Activated CD4-positive, alpha-beta T cell treated with anti-CD3 and anti-CD28 coated beads, Interleukin-10, Interleukin-2, amounts not matched to agents 100 ng/mL and 50 ng/mL, durations not matched to agents 16 hours and 8 hours (primary cell): ENCODE measurements at places on chromosomes 5 and 9.

GRCh38 chr9:8106362-8106761 is 306.8 kb upstream of the DMAC1 start:
- no peak for DNase-seq

DNA sequence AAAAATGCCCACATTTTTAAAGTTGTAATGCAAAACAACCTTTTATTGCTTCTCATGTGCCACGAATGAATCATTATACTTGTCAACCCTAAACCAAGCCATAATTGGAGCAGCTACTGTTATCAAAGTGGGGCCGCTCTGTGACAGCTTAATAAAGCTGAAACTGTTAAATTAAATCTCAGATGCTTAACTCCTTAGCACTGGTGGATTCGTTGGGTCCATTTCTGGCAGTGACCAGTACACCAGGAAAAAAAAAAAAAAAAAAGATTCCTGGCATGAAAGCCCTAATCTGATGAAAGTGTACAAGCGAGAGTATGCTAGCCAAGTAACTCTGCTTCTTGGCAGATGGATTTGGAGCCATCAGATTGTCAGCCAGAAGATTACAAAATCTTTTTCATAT is 164.8 kb downstream of the ZSWIM6 start:
- no peak for DNase-seq

- DNase-seq = no peak
These were observed 53.9 kb upstream of the INSYN2B start for GRCh38 chr5:170034231-170034630.

- DNase-seq = no peak
These were observed 668.8 kb upstream of the KLF4 start for GRCh38 chr9:108158236-108158995.

DNA sequence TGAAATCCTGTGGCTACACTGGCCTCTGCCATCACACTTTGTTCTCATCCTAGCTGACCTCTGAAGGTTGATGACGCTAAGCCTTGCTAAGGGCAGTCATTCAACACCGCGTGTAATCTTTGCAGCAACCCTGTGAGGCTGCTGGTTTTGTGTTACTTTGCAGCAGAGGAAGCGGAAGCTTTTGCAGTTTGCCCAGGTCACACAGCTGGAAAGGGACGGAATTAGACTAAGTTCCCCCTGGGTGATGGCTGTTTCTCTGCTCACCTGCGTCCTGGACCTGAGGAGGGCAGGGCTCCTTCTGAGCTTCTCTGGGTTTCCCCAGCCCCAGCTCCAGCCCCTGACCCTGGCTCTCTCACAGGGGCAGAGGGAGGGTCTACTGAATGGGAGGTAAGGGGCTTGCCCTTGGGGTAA is 7.3 kb upstream of the SLC25A51 start:
- no peak for DNase-seq

- DNase-seq = no peak
These were observed 112.7 kb upstream of the CLINT1 start for GRCh38 chr5:157971571-157972216.

DNA sequence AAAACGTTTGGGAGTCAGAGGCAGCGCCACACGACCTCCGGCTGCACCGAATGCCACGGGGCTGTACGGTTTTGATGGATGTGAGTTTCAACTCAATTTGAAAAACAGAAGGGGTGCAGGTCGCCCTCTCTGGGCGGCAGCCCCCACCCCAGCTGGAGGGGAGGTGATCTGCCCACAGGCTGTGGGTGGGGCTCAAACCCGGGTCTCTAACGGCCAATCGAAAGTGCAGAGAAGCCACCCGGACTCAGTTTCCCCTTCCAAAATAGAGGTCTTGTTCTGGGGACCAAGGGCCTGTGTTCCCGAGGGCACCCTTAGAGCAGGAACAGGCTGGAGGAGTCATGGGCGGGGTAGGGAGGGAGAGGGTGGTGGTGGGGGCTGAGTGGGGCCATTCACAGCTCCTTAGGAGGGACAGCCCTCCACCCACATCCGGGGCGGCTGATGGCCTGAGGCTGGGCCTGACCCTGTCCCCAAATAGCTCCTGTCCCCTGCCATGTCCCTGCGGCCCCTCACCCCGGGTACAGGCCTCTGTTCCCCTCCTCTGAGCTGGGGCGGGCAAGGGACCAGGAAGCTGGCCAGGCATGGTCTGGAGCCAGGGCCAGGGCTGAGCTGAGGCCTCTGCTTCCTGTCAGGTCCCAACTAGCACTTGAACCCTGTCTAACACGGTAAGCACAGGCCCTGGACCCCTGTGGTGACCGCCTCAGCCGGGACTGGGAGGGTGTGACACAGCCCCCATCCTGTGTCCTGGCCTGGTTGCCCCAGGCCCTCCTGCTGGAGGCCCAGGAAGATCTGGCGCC is 22.6 kb upstream of the NOTCH1 start:
- no peak for DNase-seq

DNA sequence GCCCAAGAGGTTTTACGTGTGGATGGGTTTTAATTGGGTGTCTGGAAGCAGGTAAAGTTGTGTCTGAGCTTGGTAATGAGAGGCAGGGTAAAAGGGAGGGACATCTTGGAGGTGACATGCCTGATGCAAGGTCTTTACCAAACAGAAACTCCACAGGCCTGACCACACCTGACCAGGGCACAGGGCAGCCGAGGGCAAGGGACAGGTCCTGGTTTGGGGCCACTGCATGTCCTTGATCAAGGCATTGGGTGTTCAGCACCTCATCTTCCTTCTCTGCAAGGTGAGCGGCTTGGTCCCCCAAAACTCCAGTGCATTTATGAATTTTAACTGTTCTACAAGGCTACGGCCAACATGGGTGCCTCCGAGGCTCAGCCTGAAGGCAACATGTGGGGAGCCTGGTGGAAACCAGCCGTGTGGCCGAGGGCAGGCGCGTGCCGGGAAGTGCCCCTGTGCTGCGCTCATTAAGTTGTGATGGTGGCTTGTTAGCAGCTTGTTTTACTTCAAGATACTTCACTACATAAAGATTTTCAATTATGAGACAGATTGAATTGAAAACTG is 30.7 kb upstream of the LPCAT1 start:
- no peak for DNase-seq
